Globus pallidus (tissue), 1 donor: ENCODE measurements at places on chromosomes 2 and 18.

- DNase-seq = no peak
Observed at GRCh38 chr2:39114771-39115170, 6.1 kb downstream of the SOS1 start.

GRCh38 chr2:45435316-45435715, 175.8 kb downstream of the SRBD1 start:
- no peak for DNase-seq

DNA sequence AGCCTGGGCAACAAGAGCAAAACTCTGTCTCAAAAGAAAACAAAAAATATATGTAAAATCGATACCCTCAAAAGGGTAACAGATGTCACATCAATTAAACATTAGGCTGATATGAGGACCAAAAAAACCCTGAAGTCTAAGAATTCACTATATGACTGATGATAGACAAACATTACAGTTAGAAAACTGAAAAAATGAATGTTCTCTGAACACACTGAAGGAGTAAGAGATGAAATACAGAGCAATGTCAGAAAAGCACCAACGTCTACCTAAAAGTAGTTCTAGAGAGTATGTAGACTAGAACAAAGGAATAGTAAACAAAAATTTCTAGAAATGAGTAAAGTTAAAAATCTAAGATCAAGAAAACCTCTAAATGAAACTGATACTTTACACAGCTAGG, 81.9 kb downstream of the SLC66A3 start:
- DNase-seq = no peak

- DNase-seq = peak; percentile 72
Observed at GRCh38 chr2:86747711-86748639, 27.9 kb downstream of the RMND5A start.

GRCh38 chr2:133802409-133803039, 234.3 kb upstream of the NCKAP5 start:
- DNase-seq = no peak

- no peak for DNase-seq
Observed at GRCh38 chr18:51082571-51083267, 52.7 kb downstream of the SMAD4 start.

- no peak for DNase-seq
Observed at GRCh38 chr18:46338205-46338604, 234.0 kb downstream of the HAUS1 start.

GRCh38 chr2:168935810-168936581, 34.9 kb downstream of the G6PC2 start:
- DNase-seq = no peak

DNA sequence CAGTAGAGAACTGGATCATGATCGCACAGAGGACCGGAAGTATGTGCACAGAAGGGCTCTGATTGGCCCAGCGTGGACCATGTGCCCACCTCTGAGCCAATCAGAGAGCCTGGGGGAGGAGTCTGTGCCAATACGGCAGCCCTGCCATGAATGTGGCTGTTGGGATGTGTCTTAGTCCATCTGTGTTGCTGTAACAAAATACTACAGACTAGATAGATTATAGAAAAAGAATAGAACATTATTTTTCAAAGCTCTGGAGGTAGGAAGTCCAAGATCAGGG, 132.0 kb downstream of the NDUFA10 start:
- no peak for DNase-seq

- no peak for DNase-seq
Observed at GRCh38 chr2:222304737-222305515, 6.1 kb upstream of the PAX3 start.

DNA sequence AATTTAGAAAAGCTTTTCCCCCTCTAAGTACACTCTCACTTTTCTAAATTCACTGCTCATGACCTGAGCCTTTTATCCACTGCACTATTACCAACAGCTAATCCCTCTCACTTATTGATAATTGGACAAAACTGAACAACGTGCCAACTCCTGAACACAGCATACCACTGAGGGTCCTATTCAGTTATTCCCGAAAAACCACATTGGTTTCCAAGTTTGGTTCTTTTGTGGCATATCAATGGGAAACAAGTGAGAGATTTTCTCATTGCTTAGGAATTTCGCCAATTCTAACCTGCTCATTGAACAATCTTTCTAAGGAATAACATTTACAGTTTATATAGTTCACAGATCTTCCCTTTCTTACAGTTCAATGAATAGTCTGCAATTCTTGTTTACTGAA, 977.4 kb downstream of the TMEM182 start:
- no peak for DNase-seq

DNA sequence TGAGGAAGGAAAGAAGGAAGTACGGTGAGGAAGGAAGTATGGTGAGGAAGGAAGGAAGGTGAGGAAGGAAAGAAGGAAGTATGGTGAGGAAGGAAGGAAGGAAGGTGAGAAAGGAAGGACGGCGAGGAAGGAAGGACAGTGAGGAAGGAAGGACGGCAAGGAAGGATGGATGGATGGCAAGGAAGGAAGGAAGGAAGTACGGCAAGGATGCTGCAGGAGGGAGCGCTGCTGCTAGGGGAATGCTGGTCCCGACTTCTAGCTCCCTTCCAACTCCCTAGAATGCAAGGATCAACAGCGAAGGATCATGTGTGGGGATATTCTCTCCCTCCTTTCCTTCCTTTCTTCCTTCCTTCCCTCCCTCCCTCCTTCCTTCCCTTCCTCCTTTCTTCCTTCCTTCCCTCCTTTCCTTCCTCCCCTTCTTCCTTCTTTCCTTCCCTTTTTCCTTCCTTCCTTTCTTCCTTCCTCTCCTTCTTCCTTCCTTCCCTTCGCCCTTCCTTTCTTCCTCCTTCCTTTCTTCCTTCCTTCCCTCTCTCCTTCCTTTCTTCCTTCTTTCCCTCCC, 42.3 kb upstream of the SLC66A3 start:
- no peak for DNase-seq

- DNase-seq = no peak
Observed at GRCh38 chr18:75290737-75291358, 80.3 kb downstream of the TSHZ1 start.

DNA sequence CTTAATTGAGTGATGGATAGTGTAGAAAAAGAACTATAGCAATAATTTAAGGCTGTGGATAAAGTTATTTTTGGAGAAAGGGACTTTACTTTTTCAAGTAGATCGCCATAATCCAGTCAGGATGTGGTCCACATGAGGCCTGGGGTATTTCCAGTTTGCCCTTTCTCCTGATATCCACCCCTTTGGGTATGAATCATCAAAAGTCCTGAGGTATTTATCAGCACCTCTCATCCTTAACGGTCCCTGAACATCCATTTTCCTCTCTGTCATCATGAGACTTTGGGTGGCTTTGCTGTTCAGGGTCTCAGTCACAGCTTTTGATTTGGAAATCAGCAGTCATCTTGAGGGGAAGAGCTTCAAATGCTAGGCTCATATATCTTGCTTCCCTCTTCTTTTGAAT, 39.3 kb upstream of the ELAC1 start:
- no peak for DNase-seq

GRCh38 chr2:8203364-8203763, 478.5 kb upstream of the ID2 start:
- no peak for DNase-seq

- no peak for DNase-seq
Observed at GRCh38 chr2:134273256-134273983, 19.5 kb downstream of the MGAT5 start.

- DNase-seq = no peak
Observed at GRCh38 chr2:158232476-158232875, 130.8 kb downstream of the UPP2 start.

DNA sequence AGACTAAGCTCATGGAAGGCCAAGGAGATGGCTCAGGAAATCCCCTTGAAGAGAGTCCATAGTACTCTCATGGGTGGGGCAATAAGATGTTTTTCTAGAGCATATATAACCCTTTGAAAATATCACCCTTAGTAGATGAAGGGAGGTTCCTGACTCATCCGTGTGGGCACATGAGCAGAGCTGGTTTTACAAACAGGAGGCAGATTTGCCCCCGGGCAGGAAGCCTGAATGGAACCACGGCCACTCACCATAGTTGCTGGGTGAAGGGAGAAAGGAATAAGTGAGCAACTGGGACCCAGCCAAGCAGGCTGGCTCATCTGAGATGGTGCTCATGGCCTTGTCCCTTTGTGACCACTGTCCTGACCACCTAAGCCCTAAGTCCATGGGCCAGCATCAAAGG, 29.0 kb upstream of the MAPRE3 start:
- no peak for DNase-seq

- no peak for DNase-seq
Observed at GRCh38 chr2:112081262-112081661, 26.2 kb downstream of the TMEM87B start.
